EH (cell line): ENCODE measurements at places on chromosomes 12 and 14.

DNA sequence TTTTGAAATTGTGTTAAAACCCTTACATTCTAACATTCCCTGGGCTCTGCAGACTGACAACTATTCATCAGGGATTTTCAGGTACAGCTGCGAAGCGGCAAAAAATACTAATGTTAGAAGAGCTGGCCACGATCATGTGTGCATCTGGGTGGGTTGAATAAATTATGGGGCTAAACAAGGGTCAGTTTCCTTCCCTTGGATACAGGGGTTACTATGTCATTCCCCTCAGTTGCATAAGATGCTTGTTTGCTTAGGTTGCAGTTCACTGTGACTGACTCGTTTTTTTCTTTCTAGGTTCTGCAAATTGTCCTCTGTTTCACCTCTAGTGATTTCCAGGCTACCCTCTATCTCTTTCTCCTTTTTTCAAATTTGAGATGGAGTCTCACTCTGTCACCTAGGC, 58.1 kb upstream of the GRIP1 start:
- no peak for DNase-seq

DNA sequence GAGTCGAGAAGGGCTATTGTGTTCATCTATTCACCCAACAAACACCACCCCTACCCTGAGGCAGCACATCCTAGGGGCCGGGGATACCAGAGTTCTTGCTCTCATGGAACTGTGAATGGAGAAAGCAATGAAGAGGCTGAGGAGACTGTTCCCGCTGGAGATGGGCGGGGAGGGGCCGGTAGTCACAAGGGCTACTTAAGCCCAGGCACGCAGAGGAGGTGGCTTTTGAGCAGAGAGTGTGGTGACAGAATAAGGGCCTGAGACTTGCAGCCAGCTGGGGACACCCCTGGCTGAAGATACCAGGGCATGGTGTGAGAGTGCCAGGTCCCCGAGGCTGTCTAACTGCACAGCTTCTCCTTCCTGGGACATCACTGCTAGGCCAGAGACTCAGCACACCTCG, 114.1 kb upstream of the EVL start:
- DNase-seq: no peak

DNA sequence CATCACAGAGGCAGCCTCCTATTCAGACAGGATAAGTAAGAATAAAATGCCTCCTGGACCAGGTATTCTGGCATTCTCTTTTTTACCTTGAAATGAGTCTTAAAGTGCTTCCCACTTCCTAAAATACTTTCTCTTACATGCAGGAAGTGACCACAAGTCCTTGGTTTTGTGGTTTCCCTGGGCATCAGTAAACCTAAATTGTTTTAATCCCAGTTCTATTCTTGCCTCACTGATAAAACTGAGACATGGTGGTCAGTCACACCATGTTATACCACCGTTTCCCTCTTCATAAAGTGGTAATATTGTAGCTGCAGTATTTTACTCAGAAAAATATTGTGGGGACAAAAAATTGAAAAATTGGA, 1.2 kb upstream of the SALL2 start:
- DNase-seq: no peak

DNA sequence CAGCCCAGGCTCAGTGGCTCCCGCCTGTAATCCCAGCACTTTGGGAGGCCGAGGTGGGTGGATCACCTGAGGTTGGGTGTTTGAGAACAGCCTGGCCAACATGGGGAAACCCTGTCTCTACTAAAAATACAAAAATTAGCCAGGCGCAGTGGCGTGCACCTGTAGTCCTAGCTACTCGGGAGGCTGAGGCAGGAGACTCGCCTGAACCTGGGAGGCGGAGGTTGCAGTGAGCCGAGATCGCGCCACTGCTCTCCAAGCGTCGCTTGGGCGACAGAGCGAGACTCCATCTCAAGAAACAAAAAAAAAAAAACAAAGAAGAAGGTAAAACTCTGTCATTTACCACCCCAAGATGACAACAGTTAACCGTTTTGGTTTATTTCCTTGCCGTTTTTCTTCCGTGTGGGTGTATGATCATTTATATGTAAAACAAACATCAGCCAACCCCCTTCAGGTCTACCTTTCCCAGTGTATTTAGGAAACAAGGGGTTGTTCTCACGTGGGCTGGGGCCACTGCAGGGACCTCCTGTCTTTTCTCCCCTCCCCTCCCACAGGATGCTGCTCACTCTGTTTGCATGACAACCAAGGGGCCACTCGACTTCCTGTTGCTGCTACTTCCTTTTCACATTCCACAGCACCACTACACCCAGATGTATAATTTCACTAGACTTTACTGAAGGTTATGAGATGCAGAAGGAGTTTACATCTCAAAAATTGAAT, 13.6 kb downstream of the TTC9 start:
- no peak for DNase-seq

DNA sequence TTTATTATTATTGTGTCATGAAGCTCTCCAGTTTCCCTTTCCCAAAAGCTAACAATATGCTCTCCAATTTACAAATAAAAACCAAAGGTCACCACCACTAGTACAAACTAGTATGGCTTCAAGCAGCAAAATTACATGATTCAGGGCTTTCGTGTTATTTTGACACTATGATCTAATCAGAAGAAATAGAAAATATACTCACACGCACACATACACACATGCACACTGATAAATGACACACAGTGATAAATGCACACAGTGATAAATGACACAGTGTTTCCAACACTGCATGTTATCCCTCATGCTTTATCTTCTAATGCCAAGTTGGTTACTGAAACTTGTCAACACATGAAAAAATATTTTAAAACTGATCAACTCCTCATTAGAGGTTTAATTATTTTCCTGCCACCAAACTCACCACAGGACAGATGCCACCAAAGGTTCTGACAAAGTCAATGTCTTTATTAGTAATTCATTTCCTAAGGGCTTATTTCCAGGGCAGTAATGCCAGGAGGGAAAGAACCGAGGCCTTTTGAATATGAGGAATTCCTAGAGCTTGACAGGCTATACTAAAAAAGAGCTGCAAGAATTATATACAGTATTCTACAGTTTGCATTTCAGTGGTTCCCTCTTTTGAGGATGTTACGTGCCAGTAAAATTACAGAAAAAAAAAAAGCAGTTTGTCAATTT, 82.4 kb downstream of the PPP2R5E start:
- DNase-seq: no peak

GRCh38 chr12:51848841-51849735, 570 bp upstream of the FIGNL2 start:
- no peak for DNase-seq

- peak; percentile 14 for DNase-seq
Observed at GRCh38 chr12:55874443-55874842, 31.7 kb upstream of the MMP19 start.

DNA sequence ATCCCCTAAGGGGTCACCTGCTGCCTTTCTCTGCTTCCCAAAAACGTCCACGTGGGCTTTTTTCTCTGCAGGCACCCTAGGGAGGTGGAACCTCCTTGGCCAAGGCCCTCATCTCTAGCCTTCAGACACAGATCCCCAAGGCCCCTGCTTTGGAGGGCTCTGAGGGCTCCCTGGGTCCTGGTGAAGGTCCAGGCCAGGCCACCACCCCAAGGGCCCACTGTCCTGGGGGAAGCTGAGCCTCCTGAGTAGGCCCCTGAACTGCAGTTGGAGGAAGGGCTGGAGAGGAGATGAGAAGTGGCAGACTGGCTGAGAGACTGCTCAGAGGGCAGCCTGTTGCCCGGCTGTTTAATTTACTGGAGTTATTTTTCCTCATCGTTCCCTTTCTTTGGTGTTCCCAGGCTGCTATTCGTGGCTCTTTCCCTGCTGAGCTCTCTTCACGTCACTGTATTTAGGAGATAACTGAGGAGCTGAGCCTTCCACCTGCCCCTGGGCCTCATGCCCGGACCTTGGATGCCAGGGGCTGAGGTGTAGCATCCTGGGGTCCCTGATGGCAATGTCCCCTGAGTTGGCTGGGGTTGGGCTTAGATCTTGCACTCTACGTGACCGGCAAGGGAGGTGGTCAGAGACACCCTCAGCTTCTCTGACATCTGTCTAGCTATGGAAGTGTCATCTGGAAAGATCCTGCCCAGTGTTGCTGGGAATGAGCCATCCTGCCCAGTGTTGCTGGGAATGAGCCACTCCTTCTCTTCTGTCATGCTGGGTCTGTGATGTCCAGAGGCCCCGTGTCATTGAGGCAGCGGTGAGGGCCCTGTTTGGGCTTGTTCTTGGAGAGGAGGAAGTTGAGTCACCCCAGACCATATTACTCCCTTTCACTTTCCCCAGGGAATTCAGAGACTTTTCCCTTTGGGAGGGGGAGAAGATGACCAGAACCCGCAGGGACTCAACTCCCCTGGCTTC, 139.8 kb downstream of the TSPAN9 start:
- peak; percentile 91 for DNase-seq

DNA sequence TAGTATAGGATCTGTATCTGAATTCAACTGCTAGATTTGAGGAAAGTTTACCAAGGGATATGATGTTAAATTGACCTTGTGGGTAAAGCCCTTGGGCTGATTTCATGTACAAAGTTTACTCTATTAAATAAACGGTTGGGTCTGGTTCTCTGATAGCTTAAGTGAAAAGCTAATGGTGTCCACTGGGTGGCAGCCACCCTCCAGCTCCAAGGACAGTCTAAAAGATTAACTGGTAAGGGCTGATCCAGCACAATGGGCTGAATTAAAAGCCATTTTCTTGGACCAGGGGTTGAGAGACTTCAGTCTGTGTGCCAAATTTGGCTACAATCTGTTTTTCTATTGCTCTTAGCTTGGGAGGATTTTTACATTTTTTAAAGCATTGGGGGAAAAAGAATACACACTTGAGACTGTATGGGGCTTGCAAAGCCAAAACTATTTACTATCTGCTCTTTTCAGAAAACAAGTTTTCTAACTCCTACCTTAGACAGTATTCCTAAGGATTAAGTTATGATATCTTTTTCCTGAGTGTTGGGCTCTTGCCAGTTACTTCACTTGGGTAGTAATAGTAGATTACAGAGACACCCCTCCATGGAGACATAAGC, 116.5 kb downstream of the GPHN start:
- DNase-seq: peak; percentile 72

DNA sequence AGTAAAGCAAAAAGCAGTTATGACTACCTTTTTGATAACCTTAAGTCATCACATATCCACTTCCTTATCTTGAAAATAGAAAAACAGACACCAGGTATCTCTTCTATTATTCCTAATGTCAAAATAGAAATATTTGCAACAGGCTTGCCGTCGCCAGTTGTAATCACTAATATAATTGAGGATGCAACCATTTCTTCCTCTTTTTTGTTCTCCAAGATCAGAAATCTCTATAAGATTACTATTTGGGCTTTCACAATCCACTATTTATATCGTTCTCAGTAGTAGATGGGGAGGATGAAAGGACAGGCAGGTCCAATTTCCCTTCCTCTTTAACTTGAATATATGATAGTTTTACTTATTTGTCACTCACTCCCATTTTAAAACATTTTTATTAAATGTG, 130.2 kb upstream of the HMGA2 start:
- no peak for DNase-seq

- peak; percentile 60 for DNase-seq
Observed at GRCh38 chr12:124715121-124715990, 147.9 kb upstream of the NCOR2 start.

DNA sequence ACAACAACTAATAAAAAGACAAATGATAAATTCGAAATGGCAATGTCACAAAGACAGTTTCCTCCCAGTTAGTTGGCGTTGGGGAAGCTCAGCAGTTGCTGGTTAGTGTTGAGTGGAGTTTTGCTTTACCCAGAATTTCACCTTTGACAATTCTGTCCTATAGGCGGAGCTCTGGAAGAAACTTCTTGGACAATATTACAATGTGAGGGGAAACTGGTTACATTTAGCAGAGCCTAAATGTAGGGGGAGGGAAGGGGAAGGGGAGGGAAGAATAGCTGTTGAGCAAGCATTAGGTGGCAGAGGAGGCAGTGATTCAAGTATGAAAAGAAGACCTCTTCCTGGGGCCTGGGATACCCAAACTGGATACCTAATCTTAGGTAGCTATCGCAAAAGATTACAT, 51.4 kb downstream of the BDKRB1 start:
- no peak for DNase-seq

DNA sequence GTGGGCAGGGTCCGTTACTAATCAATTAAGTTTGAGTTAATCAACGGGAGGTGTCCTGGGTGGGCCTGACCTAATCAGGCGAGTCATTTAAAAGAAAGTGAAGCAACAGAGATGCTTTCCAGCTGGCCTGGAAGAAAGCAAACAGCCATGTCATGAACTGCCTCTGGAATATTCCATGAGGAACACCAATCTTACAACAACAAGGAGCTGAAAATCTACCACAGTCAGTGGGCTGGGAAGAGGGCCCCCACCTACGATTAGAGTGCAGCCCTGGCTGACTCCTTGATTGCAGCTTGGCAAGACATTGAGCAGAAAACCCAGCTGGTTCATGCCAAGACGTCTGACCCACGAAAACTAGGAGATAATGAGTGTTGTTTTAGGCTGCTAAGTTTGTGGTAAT, 56.2 kb downstream of the SSPN start:
- DNase-seq: no peak

DNA sequence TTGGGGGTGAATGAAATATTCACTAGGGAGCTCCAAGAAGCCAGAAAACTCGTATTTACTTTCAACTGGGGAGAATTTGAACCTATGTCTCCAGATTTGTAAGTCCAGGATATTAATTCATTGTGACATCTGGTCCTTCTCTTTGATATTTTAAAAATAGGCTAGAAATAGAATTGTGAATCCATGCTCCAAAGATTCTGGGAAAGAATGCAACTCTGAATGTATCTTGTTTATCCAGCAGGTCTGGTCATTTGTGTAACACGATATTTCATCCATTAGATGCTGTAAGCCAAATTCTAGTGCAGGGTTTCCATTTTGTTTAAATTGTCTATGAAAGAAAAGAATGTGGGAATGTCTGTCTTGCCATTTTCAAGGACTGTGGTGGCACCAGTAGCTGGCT, 334.7 kb downstream of the BMP4 start:
- no peak for DNase-seq

- no peak for DNase-seq
Observed at GRCh38 chr14:49516286-49516685, 69.9 kb downstream of the RPS29 start.

DNA sequence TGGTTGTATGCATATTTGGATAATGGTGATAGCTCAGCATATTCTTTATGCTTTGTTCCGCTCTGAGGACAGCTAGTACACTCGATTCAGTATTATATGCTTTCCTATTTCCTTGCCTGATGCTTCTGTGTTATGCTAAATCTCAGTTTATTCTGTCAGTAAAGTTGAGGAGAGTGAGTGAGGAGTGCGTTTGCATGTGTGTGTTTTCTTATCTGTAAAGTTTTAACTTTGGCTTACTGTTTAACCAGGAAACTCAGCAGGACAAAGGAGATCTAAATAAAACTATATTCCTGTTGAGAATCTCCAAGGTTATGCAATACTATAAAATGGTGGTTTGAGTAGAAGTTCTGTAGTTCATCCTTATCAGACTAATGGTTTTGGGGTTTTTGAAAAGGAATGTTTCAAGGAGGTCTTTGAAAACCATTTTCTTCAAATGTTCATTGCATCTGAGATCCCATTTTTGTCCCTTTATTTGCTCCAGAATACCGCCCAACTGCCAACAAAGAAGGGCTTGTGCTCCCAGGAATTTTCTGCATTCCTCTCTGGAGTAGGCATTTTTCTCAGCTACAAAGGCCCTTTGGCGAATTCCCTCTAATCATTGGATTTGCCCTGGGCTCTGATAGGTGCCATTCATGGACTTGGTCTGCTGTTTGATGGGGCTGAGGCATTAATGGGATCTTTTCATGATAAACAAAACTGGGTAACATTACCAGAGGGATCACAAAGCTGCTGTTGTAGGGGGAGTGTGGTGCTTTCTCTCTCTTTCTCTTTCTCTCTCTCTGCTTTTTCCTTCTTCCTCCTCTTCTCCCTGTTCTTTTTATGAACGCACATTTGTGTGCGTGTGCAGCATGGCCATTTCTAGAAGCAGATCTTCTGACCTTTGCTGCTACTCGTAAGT, 71.7 kb downstream of the HMGA2 start:
- DNase-seq: peak; percentile 46
